ENCODE measurements at places on chromosomes 12 and 14.

DNA sequence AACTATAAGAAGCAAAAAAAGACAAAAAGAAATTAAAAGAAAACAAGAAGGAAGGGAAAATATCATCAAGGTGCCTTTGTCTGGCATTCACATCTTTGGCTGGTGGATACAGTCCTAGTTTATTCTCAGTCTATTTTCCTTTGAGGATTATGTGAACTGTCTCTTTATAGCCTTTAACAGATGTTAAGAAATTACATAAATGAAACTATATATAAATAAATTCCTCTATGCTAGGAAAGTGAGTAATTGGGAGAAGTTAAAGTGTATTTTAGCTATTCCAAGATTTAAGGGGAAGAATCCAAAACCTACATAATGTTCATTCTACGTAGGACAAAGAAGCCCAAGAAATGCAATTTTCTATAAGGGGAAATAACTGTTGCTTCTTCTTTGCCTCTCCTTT, 316.3 kb downstream of the ADAMTS20 start:
- DNase-seq, result no peak

- peak; percentile 56 for DNase-seq
Observed at GRCh38 chr12:43789941-43790340, 16.2 kb downstream of the TWF1 start.

DNA sequence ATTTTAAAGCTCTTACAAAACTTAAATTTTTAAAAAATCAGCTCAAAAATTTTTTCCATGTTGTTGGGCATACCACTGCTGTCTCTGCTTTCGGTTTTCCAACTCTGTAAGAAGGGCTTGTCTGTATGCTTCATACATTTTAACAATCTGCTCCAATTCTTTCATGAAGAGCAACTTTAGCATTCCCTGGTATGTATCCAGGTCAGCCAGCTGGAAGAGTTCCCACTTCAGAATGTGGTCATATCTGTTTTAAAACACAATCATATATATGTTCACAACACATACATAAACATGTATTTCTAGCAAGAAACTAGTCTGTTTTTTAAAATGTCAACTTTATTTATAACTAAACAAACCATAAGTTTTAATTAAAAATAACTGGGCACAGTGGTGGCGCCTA, 33.0 kb downstream of the SAV1 start:
- no peak for DNase-seq

GRCh38 chr14:81113176-81113575, 107.6 kb downstream of the GTF2A1 start:
- no peak for DNase-seq

- no peak for DNase-seq
Observed at GRCh38 chr14:64804754-64805260, 74.9 kb downstream of the SPTB start.

DNA sequence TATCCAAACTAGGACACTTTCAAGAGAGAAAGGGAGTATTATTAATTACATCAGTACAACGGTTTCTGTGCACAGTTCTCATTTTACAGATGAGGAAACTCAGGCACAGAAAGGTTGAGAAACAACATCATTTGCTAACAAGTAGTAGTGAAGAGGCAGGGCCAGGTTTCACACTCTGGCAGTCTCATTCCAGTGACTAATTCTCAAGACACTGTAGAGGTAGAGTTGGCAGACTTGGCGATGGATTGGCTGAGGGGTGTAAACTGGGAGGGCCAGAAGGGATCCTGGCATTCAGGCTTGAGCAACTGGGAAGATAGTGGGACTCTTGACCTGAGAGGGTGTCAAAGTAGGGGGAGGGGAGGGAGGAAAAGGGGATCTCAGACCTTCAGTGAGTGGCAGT, 73.8 kb upstream of the BDKRB2 start:
- peak; percentile 4 for DNase-seq

DNA sequence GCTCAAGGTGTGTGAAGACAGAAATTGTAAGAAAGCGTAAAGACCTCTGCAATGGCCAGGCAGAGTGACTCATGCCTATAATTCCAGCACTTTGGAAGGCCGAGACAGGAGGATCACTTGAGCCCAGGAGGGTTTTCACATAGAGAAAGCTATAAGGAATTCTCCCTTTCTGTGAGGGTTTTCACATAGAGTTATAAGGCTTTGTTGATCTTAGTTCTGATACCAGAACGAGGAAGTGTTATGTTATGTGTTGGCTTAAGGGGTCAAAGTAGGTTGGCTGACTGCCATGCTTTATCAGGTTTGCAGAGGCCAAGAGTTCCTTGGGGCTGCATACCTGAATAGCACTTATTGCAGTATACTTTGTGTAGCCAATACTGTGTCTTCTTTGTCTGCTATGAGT, 139.1 kb downstream of the ERC1 start:
- no peak for DNase-seq

DNA sequence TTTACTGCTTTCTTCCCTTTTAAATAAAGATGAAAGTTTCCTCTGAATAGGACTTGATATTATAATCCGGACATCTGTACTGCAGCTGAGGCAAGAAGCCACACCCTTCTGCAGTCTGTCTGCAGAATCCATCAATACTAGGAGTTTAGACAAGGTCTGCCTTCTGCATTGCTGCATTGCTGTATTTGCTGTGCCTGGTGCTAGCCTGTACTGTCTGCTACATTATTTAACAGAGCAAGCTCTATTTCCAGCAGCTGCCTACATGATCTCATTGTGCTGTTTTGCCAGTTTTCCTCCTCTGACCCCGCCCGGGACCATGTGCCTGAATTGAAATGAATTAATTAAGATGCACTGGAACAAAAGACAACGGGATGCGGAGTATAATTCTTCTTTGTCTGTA, 1.7 kb downstream of the TUBA1A start:
- DNase-seq, result peak; percentile 74

DNA sequence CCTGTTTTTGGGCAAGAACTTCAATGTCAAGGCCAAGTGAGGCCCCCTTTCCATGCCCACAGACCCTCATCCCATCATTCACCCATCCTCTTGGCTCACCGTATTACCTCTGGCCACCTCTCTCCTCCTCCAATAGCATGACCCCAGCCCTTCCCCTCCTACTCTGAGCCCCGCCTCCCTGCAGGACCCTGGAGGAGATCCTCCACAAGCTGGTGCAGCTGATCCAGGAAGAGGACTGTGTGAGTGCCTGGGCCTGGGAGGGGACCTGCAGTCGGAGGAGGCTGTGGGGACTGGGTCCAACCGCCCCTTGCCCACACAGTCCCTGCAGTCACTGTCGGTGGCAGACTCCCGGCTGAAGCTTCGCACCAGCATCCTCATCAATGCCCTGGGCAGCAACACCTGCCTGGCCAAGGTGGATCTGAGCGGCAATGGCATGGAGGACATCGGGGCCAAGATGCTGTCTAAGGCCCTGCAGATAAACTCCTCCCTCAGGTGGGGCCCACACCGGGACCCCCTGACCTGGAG, 7.2 kb downstream of the CARMIL3 start:
- no peak for DNase-seq

DNA sequence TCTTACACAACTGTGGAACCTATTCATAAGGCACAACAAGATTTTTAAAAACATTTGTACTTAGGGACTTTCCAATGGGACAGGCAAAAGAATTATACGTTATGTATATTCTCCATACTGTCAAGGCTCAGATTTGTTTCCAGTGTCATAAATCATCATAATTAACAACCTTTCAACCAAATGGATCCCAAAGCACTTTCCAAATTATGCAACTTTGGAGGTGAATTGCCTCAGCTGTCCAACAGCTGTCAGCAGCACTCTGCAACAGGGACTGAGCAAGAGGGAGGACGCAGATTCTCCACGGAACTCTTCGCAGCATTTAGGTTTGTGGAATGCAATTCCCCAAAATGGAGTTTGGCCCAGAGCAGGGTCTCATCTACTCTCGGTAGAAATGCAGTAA, 186.6 kb downstream of the PAX9 start:
- DNase-seq, result no peak

DNA sequence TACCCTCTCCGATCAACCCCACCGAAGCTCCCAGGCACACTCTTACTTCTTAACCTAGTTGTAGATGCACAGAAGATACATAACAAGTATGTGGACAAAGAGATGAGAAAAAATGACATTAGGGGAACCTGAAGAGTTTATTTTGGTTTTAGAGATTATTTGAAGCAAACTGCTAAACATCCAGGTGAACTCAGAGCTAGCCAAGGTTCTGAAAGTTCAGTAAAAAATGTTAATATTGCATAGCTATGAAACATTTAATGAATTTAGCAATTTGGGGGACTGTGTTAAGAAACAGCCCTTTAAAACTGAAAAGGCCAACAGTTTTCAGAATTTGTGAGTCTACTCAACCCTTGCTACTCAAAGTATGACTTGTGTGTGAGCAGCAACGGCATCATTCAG, 174.4 kb downstream of the NAV3 start:
- no peak for DNase-seq
